ENCODE measurements at places on chromosomes 11 and 22. TPM values are rescaled to one million over a fixed set of nuclear protein-coding genes. Genes with fewer than 3 reads are reported as not detected.
A peak's percentile ranks its signal among the peaks of the same experiment; 100 is the strongest.

GRCh38 chr11:48043111-48043990, 63.0 kb downstream of the PTPRJ start:
- no peak for DNase-seq
- H3K27me3 ChIP-seq = no peaks in the 10 kb centered on the region
- H3K27ac ChIP-seq = no peak overlapping the region
- H3K4me1 ChIP-seq = no peaks in the 10 kb centered on the region
- H3K36me3 ChIP-seq = no peaks in the 10 kb centered on the region

DNA sequence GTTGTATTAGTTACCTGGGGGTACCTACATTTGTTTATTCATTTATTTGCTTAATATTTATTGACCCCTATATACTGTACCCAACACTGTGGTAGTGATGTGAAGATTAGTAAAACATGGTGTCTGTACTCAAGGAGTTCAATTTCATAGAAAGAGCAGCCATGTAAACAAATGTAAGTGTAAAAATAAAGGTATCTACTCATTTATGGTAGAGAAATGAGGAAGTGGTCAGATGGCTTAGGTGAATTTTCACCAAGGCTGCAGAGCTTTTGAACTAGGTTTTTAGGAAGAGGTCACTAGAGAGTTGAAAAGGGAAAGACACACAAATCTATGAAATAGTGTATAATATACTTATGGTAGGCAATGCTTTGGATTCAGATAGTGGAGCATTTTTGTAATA, 11.1 kb downstream of the CTR9 start:
- H3K27ac ChIP-seq = no peak overlapping the region
- H3K36me3 ChIP-seq = peaks cover 77% of the 10 kb centered on the region
- DNase-seq = no peak

GRCh38 chr11:12702999-12703453, 28.8 kb downstream of the TEAD1 start:
- H3K27me3 ChIP-seq = no peaks in the 10 kb centered on the region
- H3K36me3 ChIP-seq = no peaks in the 10 kb centered on the region
- H3K4me1 ChIP-seq = peaks cover 26% of the 10 kb centered on the region
- no peak overlapping the region for H3K27ac ChIP-seq
- no peak overlapping the region for H3K4me3 ChIP-seq
- DNase-seq = peak; percentile 45

- no peaks in the 10 kb centered on the region for H3K4me1 ChIP-seq
- H3K4me3 ChIP-seq = no peak overlapping the region
- no peaks in the 10 kb centered on the region for H3K36me3 ChIP-seq
- H3K27ac ChIP-seq = no peak overlapping the region
- no peak for DNase-seq
Measured at GRCh38 chr22:45946805-45947600, 30.0 kb downstream of the WNT7B start.

The PI4KA gene
- total RNA-seq = 173 TPM
